ENCODE measurements at places on chromosomes 2 and 18.

DNA sequence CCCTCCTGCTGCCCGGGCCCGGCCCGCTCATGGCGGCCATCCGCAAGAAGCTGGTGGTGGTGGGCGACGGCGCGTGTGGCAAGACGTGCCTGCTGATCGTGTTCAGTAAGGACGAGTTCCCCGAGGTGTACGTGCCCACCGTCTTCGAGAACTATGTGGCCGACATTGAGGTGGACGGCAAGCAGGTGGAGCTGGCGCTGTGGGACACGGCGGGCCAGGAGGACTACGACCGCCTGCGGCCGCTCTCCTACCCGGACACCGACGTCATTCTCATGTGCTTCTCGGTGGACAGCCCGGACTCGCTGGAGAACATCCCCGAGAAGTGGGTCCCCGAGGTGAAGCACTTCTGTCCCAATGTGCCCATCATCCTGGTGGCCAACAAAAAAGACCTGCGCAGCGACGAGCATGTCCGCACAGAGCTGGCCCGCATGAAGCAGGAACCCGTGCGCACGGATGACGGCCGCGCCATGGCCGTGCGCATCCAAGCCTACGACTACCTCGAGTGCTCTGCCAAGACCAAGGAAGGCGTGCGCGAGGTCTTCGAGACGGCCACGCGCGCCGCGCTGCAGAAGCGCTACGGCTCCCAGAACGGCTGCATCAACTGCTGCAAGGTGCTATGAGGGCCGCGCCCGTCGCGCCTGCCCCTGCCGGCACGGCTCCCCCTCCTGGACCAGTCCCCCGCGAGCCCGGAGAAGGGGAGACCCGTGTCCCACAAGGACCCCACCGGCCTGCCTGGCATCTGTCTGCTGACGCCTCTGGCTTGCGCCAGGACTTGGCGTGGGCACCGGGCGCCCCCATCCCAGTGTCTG, 767 bp downstream of the RHOB start:
- DNase-seq = no peak

DNA sequence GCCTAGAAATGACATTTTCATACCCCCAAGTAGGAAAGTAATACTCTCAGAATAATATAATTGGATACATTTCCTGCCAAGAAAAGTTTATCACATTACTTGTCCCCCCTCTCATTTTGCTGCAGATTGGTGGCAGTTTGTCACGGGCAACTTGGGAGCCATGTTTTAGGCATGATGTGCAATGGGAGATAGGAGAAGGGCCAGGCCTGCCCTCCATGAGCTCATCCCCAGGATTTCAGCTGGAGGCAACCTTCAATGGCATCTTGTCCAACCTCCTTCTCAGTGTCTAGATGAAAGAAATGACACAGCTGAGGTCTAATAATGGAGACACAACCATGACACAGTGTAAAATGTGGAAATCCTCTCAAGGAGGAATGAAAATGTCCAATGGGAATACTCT, 11.4 kb upstream of the RAB31 start:
- no peak for DNase-seq

DNA sequence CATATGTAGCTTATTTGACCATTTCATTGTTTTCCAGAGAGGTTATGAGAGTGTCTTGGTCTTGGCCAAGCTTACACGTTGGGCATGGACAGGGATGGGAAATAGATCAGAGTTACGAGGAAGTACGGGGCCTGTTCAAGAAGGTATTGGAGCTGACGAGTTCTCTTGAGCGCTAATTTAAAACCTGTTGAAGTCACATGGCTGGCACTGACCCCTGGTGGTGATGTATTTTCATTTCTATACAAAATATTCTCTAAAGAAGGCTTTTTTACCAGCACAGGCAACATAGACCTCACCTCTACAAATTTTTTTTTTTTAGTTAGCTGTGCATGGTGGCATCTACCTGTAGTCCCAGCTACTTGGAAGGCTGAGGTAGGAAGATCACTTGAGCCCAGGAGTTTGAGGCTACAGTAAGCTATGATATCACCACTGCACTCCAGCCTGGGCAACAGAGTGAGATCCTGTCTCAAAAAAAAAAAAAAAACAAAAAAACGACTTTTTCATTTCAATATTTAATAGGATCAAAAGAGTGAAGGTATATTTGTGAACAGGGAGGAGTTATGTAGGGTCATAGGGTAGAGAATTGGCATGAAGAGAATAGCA, 19.6 kb downstream of the UGP2 start:
- DNase-seq = peak; percentile 35

DNA sequence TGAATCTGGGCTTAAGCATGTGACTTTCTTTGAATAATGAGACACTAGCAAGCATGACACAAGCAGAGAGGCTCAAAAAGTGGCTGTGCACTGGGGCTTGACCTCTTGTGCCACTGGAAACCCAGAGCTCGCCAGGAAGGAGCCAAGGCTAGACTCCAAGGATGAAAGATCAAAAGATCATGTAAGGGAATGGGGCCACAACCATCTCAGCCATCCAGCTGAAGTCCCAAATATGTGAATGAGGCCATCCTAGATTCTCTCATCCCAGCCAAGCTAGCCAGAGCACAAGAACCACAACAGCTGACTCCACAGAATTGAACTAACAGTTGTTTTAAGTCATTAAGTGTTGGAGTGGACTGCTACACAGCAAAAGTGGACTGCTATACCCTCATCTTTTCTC, 288.1 kb downstream of the CCDC178 start:
- no peak for DNase-seq

DNA sequence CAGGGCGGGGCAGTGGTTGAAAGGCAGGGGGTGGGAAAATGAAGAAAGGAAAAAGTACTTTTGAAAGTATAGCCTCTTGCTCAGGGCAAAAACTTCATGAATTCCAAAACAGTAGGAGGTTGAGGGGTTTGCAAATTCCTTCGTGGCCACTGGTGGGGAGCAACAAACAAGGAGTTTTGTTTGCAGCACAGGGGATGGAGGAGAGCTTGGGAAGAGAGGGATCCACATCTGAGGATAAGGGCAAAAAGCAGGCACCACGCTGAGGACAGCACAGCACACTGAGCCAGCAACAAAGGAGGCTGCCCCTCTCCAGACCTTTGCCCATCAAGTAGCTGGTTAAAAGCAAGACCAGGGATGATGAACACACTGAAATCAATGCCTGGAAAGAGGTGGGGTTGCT, 148.9 kb downstream of the TCF4 start:
- no peak for DNase-seq

DNA sequence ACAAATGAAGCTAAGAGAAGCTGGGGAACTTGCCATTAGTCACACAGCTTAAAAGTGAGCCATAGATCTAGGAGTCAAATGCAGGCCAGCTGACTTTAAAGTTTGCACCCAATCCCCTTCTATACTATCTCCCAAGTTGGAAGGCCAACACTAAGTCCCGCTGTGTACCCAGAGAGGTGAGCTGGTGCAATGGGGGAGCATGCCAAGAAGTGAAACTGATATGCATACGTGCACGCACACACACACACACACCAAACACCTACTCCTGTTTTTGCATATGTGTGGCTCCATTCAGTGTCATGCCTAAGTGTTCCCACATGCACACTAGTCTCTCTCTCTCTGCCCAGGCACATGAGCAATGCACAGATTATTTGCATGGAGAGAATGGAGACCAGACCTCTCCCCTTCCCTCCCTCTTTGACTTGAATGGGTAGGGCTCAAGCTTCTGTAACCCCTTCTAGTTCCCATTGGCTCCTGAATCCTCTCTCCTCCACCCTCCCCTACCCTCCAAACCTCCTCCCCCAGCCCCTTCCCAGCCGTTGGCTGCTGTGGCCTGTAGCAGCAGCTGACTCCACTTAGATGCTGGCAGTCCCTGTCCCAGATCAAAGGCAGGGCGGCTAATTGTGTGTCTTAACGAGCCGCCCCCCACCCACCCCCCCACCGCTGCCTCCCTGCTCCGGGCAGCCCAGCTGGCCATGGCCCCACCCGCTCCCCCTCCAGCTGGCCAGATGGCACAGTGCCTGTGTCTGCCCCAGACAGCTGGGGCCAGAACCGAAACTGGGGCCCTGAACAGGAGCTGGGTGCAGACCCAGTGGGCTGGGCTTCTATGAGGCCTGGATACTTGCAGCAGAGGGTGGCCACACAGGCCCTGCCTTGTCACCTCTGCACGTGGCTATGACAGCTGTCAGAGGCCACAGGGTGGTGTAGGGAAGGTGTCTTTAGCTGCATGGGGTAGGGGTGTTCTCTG, 5.6 kb downstream of the WNT10A start:
- no peak for DNase-seq

DNA sequence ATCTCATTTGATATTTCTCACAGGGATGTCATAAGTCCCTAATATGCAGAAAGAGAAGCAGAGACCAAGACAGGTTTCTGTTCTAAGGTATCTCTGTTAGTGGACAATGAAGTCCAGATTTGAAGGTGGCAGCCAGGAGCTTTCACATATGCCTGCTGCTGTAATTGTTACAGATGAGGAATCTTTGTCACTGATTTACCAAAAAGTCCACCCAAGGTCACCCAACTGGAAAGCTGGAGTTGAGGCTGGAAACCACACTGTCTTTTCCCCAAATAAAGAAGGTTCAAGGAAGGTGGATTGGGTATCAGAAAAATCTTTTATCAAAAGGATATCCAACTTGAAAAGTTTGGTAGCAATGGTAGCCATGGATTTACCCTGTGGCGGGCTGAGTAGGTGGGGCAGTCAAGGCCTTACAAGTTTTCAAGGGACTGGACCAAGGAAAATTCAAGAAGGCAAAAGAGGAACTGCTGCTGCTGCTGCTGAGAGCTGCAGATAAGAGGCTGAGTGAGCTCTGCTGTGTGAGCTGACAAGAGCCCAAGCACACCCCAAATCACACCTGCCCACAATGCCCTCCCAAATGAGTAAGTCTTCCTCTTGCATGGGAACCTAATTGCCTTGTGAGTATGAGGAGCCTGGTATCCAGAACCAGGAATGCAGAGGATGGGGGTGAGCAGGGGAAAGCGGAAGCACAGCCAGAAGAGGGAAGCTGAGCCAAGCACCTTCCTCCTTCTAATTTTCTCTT, 241.2 kb downstream of the ANAPC1 start:
- no peak for DNase-seq

DNA sequence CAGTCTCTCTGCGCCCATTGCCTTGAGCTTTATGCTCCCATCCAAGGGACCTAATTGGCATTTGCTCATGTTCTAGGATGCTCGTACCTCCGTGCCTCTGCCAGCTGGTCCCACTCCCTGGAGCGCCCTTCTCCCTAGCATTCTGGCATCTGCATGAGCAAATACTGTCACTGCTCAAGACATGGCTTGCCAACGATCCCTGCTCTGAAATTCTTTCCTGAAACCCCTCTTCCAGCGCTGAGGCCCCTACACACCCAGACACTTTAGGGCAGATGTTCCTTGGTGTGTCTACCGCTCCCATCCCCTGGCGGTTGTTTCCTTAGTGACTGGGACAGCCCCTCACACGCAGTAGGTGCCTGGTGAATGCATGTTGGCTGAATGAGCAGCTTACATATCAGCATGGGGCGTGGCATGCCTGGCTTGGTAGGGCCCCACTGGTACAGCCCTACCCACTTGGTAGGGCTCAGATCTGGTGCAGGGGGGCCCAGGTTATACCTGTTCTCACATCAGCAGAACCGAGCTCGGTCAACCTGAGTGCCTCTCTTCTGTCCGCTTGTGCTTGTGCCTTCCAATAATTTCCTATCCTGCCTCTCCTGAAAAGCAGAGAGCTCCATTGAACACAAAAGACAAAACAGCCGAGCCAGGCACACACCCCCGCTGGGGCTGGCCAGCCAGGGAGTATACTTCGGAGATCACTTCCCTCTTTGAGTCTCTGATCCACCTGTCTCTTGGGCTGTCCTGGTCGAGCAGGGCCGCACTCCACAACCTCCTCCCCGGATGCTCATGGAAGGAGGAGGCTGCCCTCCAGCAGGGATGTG, 59.2 kb downstream of the INHBB start:
- DNase-seq = no peak

DNA sequence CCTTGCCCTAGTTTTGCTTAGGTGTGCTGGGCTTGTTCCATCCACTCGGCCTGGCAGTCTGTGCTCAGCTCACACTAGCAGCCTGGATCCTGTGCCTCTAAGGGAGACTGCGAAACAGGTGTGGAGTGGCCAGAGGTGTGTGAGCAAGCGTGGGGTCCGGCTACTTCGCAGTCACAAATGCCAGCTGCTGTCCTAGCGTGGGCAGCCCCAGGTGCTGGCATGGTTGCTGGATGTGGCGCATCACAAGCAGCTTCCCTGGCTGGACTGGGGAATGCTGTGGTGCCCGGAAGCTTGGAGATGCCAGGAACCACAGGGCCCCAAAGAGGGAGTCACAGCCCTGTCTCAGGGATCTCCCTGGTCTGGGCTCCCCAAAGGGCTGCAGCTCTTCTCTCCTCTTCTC, 119.0 kb upstream of the TMEFF2 start:
- no peak for DNase-seq

DNA sequence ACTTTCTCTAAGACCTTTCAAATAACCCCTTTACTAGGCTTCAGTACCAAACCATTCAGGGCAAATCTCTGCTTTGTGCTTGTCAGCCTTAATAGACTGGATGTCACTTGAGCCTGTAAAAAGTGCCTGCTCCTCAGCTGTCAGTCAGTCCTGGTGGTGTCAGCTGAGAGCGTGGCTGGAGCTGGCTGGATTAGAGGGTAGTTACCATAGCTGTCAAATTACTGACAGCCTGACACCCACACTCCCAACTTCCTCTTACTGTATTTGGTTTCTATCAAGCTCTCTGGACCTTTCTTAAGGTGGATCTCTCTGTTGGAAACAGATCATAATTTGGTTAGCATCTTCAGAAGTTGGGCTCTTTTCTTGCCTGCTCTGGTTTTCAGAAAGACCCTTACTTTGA, 371.4 kb upstream of the ATP5MC3 start:
- no peak for DNase-seq

- no peak for DNase-seq
These were observed 140.9 kb upstream of the TANK start for GRCh38 chr2:161019311-161019710.

GRCh38 chr2:168874368-168875054, 15.7 kb downstream of the SPC25 start:
- no peak for DNase-seq

DNA sequence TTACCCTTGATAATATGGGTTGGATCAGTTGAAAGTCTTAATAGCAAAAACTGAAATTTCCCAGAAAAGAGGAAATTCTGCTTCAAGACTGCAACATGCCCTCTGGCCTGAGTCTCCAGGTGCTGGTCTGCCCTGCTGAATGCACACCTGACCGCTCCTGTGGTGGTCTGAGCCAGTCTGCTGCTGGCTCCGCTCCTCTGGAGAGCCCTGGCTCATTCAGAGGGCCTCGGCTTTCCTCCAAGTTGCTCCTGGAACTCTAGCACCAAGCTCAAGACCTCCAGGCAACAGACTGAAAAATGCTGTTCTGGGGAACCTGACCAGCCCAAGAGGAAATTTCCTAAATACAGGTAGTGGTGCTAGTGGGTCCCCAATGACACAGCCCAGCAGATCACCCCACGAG, 64.8 kb downstream of the DIPK1C start:
- no peak for DNase-seq

DNA sequence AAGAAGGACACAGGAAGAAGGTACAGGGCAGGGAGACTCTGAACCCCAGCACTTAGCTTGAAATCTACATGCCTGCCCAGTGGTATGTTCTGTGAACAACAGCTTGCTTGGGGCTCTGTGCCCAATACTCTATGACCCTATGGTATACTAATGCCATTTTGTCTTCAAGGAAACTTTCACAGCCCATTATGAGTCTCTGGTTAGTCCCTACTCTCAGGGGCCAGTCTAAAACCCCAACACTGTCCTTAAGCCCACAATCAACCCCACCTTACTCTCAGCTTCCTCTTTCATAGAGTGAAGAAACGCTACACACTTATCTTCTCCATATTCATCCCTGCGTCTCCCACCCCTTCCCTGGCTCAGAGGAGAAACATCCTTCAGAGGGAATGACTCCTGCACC, 16.0 kb downstream of the NEB start:
- DNase-seq = no peak

GRCh38 chr2:239441261-239442078, 40.6 kb upstream of the HDAC4 start:
- no peak for DNase-seq
